ENCODE measurements at places on chromosomes 6 and 20.

DNA sequence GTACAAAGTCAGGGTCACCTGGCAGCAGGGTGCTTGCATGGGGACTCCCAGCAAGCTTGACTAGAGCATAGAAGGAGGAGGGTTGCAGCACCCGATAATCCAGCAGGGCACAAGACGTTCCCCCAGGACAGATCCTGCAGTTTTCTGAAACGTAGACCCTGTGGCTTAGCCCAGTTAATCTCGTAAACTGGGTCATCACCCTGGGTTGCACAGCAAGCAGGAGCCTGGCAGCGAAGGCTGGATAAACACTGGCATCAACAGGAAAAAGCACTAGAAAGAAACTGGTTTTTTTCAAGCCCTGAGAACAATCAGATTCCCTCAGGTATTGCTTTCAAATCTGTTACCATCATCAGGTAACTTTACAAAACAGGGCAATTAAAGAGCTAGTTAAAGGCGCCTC, 92.6 kb downstream of the PDE7B start:
- no peak for DNase-seq

GRCh38 chr6:103081876-103082630, 1688.5 kb downstream of the GRIK2 start:
- no peak for DNase-seq

DNA sequence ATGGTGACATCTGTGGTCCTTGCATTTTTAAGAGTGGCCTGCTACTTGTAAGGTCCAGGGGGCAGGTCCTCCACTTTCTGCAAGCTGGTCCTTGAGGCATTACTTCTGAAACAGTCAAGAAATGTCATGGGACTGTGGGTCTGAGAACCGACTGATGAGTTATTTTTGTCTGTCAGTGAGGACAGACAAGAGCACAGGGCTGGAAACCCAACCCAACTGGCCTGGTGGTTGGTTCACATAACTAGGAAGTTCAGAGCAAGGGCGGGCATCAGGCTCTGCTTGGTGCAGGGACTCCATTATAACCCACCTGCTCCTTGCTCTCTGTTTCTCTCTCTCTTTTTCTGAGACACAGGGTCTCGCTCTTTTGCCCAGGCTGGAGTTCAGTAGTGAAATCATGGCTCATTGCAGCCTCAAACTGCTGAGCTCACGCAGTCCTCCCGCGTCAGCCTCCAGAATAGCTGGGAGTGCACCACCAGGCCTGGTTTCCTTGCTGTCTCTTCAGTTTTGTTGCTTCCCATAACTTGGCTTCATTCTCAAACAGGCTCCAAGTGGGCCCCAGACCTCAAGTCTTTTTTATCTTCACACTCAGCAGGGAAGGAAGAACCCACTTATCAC, 9.2 kb downstream of the CST3 start:
- DNase-seq, result no peak

GRCh38 chr6:85923013-85923430, 280.3 kb upstream of the SYNCRIP start:
- DNase-seq, result no peak

DNA sequence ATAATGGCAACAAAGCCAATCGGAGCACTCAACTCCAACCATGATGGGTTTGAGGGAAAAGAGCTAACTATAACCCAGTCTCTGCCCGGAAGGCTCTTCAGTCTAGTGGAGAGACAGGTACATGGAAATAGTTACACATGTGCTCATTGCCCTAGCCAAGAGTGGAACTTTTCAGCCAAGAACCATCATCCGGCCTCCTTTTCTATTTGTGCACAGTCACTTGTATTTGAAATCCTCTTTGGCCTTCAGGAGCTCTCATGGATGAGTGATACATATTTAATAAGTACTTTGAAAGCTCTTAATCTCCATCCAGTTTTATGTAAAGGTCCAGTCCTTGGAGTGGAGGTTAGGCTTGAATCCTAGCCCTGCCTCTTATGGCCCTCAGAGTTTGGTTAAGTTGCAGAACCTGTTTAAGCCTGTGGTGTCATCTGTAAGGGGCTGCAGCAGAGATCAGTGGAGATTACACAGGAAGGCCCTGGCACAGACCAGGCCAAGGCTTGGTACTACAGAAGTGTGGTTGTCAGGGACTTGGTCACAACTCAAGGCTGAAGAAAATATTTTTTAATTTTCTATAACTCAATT, 72.3 kb upstream of the SMLR1 start:
- DNase-seq, result no peak

DNA sequence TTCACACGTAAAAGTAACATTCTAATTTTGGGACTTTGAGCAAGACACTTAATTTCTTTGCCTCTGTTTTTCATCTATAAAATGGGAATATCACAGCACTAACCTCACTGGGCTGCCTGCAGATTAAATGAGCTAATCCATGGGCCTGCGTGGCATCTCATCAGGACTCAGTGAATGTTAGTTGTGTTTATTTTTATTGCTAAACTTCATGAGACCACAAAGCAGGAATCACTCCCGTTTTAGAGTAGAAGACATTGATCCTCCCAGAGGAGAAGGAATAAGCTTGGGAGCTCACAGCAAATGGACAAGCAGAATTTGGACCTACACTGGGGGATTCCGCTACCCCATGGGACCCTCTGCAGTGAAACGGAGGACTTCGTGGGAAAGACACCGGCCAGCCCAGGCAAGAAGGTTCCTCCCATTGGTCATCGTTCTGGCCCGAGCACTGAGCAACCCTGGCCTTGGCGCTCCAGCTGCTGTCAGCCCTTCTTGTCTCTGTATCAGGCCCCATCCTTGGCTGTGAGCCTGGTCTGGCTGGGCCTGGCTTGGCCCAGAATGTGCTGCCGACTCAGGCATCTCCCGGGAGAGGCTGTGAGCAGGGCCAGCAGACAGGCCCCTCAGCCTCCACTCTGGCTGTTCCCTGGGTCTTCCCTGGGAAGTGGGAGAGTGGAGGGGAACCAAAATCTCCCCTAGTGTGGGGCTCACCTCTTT, 79.8 kb downstream of the NFATC2 start:
- DNase-seq, result no peak

Data from activated B cell treated with CpG ODN at 0.5 μM for 24 hours (primary cell).